ENCODE measurements at places on chromosomes 3 and 15.

DNA sequence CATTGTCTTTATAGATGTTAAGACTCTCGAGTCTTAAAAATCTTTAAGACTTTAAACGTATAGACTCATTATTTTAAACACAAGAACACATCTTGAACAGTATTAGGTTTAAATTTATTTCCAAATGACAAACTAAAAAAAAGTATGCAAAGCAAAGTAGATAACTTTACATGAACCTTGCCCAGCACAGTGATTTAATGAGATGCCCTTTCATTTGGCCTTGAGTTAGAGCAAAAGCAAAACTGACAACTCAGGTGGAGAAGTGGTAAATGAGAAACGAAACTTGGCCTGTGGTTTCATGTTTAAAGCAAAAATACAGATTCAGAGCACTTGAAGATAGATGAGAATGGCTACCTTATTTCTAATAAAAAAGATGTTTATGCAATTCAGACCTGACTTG is 8.6 kb downstream of the GPR15 start:
- DNase-seq = no peak

GRCh38 chr3:172312711-172313110 is 135.5 kb downstream of the GHSR start:
- no peak for DNase-seq

GRCh38 chr3:13689373-13690260 is 140.7 kb downstream of the FBLN2 start:
- no peak for DNase-seq

GRCh38 chr15:75178171-75178937 is 23.3 kb upstream of the C15orf39 start:
- no peak for DNase-seq

DNA sequence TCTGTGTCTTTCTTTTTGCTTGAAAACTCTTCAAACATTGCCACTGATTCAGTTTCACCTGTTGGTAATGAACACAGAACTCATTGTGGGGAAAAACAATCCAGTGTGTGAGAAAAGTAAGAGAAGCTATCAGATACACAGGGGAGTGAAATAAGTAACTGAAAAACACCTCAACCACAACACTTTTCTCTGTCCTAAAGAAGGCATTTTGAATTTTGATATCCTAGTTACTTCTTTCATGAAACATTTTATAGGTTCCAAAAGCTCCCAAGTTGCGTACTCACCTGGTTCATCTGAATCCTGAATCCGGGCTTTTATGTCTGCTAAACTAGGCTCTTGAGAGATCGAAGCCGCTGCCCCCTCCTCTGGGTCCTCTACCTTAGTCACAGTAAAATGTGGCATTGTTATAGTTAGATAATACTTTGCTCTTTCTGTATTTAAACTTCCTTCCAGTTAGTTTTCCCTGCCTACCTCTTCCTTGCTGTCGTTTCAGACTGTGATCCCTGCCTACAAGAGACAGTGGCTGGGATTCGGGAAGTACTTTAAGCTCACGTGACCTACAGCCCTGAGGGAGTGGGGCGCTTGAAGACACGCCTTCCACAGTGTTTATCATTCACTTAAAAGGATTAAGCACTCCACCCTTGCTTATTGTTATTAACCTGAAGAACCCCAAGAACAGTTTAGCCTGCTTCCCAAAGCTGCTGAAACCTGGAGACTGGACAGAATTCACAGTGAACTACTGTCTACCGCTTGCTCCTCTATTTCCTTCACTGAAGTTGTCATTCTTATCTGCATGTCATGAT is 19.1 kb downstream of the SLC12A6 start:
- DNase-seq = peak; percentile 80

DNA sequence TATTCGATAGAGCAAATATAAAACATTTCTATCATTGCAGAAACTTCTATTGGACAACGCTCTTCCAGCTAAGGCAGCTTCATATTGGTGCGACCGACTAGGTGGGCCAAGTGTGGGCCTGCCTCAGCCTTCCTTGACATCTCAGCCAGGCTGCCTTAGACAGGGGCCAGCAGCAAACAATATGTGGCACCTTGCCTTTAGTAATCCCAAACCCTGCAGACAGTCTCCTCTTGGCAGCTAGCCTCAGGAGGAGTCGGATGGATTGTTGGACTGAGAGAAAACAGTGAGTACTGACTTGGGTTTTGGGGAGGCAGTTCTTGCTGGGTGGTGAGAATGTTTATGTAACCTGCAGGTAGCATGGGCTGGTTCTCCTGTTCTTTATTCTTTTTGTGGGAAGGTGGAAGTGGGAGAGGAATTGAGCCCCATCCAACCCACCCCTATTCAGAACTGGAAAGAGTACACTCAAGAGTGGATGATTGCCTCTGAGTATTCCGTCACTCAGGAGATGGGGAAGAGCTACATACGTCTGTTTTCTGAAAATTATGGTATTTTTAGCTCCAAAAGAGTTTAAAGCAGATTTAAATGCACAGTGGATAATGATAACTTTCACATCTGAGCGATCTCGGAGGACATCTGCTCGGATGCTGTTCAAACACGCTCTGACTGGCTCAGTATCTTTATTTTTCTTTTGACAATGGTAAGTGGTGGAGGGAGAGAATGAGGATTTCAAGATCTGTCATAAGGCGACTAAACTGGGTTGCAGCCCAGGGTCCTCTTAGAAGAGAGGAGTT is 47.2 kb downstream of the GPD1L start:
- DNase-seq = no peak

DNA sequence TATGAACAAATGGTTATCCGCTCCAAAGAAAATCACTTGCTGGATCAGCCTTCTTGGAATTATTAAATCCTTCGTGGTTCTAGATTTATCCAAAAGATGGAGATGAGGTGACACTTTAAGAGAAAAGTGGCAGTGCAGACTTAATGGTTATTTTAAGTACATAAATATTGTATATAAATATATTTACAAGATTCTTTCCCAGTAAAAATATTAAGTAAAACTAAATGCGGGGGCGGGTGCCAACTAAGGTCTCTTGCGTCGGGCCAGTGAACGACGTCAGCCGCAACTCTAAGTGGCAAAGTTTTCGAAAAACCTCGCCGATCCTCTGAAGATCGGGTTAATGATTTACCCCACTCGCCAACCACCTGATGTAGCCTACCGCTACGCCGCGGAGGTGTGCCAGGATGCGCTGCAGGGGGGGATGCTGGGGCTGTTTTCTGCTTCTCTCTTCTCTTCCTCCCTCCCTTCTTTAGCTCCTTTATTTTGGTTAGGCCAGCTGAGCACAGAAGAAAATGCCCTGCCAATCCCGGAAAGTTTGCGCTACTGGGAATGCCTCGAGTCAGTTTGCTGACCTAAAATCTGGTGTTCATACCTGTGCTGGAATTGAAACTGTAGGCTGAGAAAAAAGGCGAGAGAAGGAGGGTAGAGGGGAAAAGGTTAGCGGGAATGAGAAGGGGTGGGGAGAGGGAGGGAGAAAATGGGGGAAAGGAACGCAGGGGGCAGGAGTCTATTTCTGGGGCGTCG is 7.6 kb upstream of the FOXB1 start:
- no peak for DNase-seq

GRCh38 chr3:4983739-4984510 is 4.7 kb downstream of the BHLHE40 start:
- DNase-seq = no peak

- no peak for DNase-seq
Observed at GRCh38 chr3:21785765-21786437, 34.9 kb upstream of the ZNF385D start.

- DNase-seq = no peak
Observed at GRCh38 chr3:171005648-171006047, 20.9 kb downstream of the SLC2A2 start.

- DNase-seq = no peak
Observed at GRCh38 chr3:87997966-87998365, 60.8 kb downstream of the CGGBP1 start.

DNA sequence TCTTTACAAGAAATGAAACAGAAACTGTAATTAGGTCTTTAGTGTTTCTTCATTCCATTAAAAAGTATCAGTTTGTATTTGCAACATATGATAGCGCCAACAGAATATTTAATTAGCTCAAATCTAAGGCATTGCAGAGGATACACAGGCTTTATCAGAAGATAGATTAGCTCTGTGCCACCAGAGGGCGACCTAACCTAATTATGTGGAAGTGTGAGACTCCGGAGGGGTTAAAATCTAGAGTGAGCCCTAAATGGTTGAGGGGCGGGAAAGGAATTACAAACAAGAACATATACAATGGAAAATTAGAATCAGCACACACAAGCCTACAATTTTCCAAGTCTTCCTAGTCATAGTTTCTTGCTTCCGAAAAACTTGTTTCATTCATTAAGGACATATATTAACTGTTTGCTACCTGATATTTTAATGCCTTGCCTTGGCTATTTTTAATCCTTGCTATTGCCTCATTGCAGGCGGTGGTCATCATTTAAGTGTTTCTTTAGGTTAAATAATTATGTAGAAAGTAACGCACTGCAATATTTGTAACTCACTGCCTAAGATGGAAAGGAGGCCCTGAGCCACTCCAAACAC is 18.0 kb upstream of the RYR3 start:
- DNase-seq = peak; percentile 76

- no peak for DNase-seq
Observed at GRCh38 chr3:40452057-40452456, 5.1 kb upstream of the RPL14 start.

DNA sequence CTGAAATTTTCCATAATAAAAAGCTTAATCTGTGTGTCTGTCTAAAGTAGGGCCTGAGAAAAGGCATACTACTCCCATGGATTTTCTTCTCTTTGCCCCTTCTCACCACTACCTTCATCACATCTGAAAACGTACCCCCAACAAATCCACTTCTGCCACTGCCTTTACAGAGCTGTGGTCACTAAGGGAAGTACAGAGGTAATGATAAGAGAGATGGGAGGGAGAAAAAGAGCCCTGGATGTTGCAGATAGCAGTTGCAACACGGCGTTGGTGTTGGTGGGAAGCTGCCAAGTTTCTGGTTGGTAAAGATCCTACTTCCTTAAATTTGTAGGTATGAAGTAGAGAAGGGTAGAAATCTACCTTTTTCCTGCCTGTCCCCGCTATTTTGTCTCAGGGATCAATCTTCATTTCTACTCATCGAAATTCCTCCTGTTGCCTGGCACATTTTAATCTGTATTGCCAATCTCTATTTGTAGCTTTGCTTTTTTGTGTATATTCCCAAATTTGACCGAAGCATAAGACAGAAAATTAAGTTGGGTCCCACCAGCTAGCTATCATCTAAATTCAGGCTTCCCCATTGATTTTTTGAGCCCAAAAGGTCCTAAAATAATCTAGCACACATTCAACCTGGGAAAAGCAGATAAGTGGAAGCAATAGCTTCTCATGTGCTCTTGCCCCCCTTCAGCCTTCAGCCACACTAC is 102.9 kb downstream of the TFDP2 start:
- no peak for DNase-seq

DNA sequence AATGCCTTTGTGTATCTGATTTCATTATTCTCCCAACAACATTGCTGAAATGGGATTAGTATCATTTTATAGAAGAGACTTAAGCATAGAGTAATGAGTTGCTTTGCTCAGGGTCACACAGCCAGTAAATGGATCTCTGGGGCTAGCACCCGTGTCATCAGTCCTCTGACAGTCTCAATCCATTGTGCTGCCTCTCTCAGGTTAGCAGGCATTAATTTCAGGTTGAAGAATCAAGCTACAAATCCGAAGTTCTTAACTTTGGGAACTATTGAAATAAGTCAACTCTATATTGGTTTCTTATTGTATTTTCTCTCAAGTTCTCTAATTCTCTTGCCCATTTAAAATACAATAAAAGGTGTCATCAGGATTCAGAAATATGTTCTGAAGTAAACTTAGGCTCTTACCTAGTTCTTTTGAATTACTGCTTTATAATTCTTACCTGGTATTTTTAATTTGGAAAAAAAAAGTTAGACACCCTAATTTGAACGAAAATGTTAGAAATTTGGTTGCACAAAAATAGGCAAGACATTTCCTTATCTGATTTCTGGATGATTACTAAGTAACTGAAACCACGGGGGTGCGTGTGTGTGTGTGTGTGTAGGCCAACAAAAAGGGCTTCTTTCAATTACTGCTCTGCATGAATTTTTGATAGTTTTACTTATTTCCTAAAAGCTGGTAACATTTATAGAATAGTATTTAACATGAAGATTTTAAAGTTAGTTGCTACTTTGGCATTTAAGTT is 189.8 kb downstream of the MBNL1 start:
- DNase-seq = no peak

DNA sequence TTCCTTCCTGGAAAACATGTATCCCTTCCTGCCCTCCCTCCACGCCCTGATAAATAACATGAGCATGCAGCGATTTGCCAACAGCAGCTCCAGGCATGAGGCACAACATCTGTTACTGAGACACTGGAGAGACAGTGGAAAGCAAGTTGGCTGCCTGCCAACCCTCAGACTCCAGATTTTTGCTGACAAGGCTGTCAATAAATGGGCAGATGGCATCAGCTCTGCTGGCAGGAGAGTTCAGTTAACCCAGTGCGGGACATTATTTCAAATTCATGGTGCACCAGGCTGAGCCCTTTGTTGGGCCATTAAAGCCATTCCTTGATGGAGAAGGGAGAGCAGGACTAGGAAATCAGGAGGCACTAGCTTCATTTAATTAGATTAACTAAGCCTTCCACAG is 293.3 kb downstream of the MEX3B start:
- DNase-seq = peak; percentile 84

DNA sequence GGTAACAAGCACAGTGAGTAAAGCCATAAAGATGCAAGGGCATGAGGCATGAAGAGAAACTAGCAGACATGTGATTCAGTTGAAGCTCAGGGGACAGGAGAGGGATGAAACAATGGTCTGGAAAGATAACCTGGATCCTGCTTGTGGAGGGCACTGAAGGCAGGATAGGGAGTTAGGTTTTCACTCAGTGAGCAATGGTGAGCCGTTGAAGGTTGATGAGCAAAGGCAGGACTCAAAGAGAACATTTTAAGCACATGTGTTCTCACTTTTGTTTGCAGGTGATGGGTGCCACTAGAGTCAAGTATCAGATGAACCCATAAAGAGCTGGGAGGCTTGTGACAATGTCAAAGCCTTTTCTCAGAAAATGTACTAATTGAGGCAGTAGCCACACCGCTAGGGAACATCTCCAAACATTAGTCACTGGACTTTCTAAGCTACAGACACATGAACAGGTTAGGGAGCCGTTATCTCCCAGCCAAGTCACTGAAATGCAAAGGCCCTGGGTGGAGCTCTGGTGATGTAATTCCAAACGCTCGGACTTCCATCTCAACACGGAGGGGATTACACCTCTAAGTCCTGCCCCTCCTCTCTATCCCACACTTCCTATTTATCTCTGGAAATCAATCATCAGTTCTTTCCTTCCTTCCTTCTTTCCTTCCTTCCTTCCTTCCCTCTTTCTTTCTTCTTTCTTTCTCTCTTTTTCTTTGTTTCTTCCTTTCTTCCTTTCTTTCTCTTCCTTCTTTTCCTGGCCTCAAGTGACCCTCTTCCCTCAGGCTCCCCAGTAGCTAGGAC is 22.7 kb downstream of the KLHL6 start:
- DNase-seq = no peak

DNA sequence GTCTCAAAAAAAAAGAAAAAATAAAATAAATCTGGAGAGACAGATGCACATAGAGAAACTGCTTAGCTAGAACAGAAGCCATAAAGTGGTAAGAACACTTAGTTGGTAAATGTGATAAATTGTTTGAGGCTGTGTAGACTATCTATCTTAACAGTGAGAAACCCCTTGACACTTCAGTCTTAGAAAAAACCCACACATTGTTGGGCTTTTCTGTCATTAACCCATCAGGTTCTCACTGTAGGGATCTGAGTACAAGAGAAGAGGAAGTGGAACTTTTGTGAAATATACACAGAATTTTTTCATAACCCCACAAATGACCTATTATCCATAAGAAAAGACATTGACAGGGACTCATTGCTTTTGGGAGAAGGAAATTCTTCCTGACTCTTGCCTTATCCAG is 24.4 kb downstream of the TP63 start:
- no peak for DNase-seq
